ENCODE measurements at places on chromosomes 16 and 17. TPM values are rescaled to one million over a fixed set of nuclear protein-coding genes. Genes with fewer than 3 reads are reported as not detected.

SDR42E1 gene
- 0.59 TPM for total RNA-seq

HSD11B2 gene
- 2.9 TPM for total RNA-seq

DNA sequence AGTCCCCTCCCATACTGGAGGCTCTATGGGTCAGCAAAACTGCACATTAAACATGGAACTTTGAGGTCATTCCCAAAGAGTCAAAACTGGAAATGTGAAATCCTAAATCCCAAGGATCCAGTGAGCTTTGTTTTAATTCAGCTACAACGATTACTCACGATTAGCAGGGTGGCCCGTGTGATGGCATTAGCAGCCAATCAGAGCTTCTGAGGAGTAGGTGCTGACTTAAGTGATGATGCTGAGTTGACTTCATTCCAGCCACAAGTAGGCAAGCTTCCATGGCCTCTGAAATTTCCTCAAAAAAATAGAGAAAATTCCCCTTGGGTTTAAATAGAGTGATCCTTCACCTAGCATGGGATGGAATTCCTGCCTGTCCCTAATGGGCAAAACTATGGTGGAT, 28.1 kb upstream of the BEAN1 start:
- DNase-seq = no peak

NSF gene
- total RNA-seq = 15.5 TPM
